ENCODE measurements at places on chromosomes 4 and X.
A peak's percentile ranks its signal among the peaks of the same experiment; 100 is the strongest.

DNA sequence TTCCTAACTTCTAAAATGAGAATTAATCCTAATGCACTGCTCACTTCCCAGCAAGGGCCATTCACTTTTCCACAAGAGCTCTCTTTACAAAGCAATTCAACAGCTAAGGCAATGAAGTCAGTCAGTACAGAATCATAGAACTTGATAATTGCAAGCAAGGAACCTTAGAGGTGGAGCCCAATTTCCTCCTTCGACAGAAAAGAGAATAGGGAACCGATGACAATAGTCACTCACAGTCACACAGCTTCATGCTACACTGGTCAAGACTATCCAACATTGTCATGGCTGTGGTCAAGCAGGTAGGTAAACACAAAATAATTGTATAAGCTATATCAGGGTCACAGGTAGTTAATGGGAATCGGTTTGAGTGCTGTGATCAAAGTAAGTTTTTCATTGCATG, 90.0 kb downstream of the ELOVL6 start:
- DNase-seq, result no peak

DNA sequence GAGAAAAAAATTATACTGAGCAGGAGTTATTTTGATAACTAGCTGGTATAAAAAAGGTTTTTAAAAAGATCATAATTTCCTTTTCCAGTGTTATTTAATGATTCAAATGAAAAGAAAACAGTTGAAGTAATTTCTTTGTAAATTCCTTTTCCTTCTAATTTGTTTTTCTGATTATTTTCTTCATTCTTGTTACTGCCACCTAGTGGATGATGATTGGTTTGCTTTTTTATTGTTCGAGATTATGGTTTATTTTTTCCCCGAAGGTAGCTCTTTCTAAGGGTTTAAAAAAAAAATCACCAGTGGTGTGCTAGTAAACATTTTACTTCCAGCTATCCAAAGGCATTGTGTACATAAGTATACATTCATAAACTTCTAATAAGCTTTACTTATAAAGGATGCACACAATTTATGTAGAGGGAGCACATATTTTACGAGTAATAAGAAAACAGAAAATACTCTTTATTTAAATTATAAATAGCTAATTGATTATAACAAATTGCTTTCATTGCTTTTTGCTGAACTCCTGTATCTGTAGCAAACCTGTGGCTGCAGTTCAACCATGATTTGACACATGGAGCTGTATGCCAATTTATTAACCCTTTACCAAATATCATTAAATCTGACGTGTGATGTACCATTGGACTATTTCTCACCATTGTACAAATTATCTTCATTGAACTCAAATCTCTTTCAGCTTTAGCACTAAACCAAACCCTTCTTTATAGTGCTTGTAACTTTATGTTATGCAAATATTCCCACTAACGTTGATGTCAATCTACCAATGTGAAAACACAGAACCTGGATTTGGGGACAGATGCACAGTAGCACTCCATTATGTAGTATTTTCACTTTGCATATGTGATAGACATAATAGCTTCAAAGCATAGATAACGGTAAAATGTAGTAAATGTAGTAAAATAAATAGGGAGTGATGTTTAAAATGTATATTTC, 97.8 kb upstream of the ANK2 start:
- DNase-seq, result no peak

GRCh38 chr4:88445252-88445651, 11.7 kb upstream of the HERC5 start:
- DNase-seq, result no peak

GRCh38 chrX:52574416-52575275, 57.8 kb upstream of the XAGE1B start:
- peak; percentile 14 for DNase-seq

DNA sequence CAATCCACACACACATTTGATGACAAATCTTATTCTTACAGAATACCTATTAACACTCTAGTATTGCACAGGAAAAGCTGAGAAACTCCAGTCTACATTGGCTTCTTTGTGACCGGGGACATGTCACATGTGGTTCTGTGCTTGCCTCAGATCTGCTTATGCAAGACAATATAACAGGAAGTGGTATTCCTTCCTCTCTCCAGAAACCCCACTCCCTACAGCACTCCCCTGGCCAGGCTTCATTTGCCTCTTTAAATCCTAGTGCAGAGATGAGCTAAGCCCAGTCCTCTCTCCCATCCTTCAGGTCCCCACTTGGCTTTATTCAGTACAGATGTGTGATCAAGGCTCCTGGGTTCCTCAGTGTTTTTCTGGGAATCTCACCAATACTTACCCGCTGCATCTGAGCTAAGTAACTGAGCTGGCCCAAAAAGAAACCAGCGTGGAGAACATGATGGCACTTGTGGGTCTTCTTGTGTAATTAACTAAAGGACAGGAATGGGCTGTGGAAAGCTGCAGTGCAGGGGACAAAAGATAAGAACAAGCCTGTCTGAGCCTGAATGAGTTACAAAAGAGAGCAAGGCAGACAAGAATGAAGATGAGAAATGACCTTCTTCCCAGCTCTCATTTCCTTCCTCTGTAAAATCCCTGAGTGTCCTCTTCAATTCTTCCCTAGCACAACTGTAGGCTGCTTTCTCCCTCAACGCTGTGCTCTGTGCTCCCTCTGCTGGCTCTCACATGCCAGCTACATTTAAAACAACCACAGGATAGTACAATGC, 105.6 kb downstream of the HNRNPD start:
- peak; percentile 29 for DNase-seq
